ENCODE measurements at places on chromosomes 7 and 10.

GRCh38 chr10:95513008-95513589 lies 48.1 kb downstream of the SORBS1 start:
- DNase-seq: no peak

DNA sequence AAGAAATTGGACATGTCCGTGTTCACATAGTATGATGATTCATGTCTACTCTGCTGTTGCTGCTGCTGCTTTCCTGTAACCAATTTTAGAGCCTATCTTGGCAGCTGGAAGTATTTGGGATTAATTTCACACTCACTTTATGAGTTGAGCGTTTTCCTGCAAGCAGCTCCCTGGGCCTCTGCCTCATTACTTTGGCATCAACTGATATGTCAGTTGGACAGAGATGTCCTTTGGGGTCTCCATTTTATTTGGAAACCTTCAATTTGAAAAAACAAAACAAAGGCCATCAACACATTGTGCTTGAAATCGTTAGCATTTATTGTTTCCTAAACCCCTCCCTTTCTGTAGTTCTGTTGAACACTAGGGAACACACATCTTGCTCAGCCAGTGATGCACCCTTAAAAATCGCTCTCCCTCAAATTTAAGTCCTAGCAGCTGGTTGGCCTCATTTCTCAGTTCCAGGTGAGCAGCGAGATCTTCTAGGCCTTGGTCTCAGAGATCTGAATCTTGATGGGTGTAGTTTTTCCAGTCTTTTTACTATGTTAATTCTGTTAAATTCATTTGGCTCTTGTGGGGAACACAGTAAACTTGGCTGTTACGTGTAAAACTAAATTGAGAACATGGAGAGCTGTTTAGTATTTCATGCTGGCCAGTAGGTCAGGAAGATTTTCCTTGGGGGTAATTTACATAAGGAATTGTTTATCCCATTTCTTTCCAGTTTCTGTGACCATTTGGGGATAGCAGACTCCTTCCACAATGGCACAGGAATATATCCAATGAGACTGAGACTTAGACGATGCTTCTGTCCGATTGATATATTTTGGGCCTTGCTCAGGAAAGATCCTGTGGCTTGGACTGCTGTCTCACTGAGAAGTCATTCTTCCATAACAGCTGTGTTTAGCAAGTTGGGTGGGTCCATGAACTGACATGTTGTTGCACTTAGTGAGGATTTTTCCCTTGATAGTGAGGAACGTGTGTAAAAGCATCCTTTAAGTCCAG lies 371.6 kb downstream of the BBS9 start:
- DNase-seq: no peak

DNA sequence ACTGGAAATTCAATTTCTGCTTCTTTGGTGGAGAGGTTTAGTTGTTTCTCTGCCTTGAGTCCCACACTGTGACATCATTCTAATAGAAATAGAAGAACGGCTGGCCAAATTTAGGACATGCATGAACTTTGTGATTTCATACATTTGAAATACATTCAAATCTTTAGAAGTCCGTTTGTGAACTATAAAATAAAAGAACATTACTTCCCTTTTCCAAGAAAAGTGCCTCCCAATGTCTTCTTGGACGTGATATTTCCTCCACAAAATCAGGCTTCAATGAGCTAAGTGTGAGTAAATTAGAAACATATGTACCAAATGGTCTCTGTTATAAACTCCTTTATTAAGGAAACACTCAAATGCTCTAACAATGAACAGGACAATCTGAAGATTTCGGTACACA lies 314.5 kb upstream of the AKR1E2 start:
- DNase-seq: no peak

DNA sequence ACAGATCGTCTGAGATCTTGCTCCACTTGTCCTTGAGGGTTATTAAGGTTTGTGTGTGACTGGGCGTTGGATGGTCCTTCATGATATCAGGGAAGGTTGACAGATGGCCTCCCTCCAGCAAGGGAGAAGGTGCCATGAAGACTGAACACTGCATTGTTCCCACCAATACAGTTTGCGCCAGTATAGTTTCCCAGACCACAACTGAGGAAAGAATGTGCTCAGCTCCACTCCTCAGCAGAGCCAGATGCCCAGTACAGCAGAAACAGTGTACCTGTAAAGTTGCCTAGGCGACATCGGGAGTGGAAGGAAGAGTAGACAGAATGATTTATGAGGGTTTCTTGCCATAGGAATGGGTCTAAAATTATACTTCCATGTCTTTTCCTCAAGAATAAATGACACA lies 137.5 kb downstream of the ST7 start:
- DNase-seq: no peak

- DNase-seq: no peak
These were observed 7.8 kb downstream of the CPXM2 start for GRCh38 chr10:123883673-123884320.

DNA sequence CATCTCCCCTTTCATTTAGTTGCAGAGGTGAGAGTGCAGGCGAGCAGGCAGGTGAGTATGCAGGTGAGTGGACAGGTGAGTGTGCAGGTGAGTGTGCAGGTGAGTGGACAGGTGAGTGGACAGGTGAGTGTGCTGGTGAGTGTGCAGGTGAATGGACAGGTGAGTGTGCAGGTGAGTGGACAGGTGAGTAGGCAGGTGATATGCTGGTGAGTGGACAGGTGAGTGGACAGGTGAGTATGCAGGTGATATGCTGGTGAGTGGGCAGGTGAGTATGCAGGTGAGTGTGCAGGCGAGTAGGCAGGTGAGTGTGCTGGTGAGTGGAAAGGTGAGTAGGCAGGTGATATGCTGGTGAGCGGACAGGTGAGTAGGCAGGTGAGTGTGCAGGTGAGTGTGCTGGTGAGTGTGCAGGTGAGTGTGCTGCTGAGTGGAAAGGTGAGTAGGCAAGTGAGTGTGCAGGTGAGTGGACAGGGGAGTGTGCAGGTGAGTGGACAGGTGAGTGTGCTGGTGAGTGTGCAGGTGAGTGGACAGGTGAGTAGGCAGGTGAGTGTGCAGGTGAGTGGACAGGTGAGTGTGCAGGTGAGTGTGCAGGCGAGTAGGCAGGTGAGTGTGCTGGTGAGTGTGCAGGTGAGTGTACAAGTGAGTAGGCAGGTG lies 165.6 kb downstream of the ADARB2 start:
- no peak for DNase-seq

- no peak for DNase-seq
These were observed 118.4 kb upstream of the PDLIM1 start for GRCh38 chr10:95408983-95409873.

DNA sequence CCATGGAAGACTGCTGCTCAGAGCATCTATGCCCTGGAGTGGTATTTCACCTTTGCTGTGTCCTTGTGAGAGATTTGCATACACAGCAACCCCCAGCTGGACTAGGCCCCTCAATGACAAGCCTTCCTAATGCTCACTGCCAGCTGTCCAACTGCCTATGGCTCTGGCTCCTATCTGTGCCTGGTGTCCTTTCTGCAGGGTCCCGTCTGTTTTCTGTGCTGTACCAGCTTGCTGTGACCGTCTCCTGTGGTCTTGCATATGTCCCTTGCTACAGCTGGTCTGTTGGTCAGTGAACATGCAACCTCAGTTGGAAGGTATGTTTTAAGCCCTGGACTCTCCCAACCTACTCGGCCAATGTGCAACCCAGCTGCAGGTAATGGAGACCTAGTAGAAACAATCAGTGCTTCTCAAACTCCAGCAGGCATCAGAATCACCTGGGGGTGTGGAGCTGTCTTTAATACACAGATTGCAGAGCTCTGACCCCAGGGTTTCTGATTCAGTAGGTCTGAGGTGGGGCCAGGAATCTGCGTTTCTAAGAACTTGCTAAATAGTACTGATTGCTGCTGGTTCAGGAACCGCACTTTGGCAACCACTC lies 306.4 kb upstream of the ZNF32 start:
- no peak for DNase-seq

GRCh38 chr7:30303312-30304039 lies 19.1 kb downstream of the ZNRF2 start:
- no peak for DNase-seq

GRCh38 chr10:50516171-50516570 lies 107.6 kb downstream of the SGMS1 start:
- no peak for DNase-seq

DNA sequence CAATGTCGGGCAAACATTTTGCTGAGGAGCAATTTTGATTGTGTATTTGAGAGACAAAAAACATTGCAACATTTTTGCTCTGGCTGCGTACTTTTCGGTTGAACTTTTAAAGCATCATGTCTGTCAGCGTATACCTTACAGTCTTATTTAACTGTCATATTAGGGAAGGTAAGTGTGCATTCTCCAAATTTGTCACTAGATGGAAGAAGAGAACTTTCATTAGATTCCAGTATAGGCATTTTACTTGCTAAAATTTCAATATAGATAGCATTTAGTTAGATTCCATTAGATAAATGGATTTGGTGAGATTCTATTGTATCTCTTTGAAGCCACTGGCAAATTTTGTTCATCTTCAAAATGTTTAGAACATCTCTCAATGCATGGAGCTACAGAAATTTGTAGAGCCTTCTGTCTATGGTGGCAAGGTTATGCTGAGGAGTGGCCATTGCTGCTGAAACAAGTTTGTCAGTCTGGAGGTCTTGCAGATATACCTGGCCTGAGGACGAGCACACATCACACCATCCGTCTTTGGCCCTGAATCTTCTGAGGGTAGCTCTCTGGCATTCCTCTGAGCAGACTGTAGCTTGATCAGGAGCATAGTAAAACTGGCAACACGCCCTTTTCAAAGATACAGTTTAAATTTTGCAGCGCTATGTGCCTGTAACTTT lies 437.5 kb upstream of the MBL2 start:
- DNase-seq: no peak

- DNase-seq: no peak
These were observed 186.2 kb upstream of the SVIL start for GRCh38 chr10:29820890-29821461.

- DNase-seq: peak; percentile 66
These were observed 17.2 kb downstream of the SAP25 start for GRCh38 chr7:100556541-100556940.

GRCh38 chr7:116451957-116452729 lies 47.4 kb upstream of the CAV2 start:
- DNase-seq: no peak

DNA sequence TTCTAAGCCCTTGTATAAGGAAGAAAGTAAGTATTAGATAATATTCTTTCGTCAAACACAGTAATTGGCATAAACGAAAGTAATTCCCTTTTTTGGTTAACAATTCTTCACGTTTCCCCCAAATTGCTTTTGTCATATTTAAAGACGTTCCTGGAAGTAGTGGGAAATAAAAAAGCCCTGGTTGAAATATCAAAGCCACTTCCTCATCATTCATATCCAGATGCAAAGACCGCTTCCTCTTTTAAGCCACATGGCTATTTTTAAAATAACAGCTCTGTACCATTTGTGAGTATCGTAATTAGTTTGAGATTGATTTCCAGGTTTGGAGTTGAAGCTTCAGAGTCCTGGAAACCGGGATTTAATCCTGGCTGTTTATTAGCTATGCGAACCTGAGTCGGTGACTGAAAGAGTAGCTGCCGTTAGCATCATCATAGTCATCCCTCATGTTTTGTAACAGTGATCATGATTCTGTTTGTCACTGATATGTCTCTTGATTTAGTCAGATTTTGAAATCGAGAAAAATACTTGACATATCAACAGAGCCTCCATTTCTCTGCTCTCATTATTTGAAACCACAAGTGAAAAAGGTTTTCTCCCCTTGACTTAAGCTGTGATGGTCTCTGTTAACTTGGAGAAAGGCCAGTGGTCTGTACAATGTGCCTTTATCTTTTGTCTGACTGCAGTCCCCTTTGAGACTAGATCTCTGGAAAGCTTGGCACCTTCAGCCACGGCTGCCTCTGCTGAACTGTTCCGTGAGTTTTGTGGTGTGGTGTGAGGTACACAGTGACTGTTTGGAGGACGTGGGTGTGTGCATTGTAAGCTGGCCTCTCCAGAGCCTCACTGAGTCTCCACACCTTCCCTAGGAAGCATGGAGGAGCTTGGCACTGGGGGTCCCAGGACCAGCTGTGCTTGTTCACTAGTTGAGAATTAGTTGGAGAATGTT lies 18.1 kb downstream of the OPTN start:
- DNase-seq: no peak

- DNase-seq: no peak
These were observed 28.4 kb downstream of the RASGEF1A start for GRCh38 chr10:43238462-43238861.

DNA sequence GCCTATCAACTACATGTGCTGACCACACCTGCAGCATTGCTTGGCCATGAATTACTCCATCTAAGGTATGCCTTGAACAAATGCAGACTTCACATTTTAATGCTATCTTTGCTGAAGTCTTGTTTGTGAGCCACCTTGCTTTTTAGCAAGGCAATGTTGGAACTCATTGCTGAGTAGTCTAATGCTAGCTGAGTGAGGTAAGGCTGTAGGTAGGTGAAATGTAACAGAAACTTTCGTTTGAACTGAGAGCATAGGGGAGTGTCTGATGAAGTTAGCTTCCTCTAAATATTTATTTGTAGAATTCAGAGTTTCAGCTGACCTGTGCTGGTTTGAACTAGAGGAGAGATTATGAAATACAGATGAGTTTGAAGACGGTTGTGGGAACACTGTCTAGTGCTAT lies 238.5 kb downstream of the SEMA3A start:
- DNase-seq: peak; percentile 14

- peak; percentile 23 for DNase-seq
These were observed 85.2 kb downstream of the VTI1A start for GRCh38 chr10:112532189-112532588.

DNA sequence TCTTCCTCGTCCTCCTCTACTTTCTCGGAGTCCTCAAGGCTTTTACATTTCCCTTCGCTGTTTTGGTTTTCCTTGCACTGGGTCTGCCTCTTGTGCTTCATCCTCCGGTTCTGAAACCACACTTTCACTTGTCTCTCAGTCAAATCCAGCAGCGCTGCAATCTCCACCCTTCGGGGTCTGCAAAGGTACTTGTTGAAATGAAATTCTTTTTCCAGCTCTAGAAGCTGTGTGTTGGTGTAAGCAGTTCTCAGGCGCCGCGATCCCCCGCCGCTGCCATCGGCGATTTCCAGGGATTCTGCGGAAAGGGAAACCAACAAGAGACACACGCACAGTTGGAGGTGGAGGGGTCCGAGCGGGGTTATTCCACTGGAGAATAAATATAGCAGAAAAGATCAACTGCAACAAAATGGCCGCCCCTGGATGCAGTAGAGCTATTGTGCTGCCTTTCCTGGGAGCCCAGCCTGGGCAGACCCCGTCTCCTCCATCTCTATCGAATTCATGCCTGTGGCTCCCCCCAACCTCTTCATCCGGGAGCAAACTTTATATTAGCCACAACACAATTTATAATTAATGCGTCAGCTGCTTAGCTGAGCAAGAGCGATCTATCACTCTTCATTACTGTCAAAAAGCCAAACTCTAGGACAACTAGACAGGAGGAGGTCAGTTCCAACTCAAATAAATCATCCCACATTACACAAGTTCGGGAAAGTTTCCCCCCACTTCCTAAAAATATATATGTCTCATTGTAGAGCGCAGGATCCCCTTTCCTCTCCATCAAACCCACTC lies 1.1 kb downstream of the HOXA2 start:
- DNase-seq: no peak

GRCh38 chr10:97128516-97129154 lies 57.1 kb downstream of the SLIT1 start:
- no peak for DNase-seq

- no peak for DNase-seq
These were observed 1.2 kb upstream of the LSM8 start for GRCh38 chr7:118182593-118183427.

Measured in iris pigment epithelial cell (primary cell).